ENCODE measurements at places on chromosomes 3 and 15.

GRCh38 chr15:95286352-95286880 is 1044.1 kb upstream of the NR2F2 start:
- DNase-seq, result no peak

DNA sequence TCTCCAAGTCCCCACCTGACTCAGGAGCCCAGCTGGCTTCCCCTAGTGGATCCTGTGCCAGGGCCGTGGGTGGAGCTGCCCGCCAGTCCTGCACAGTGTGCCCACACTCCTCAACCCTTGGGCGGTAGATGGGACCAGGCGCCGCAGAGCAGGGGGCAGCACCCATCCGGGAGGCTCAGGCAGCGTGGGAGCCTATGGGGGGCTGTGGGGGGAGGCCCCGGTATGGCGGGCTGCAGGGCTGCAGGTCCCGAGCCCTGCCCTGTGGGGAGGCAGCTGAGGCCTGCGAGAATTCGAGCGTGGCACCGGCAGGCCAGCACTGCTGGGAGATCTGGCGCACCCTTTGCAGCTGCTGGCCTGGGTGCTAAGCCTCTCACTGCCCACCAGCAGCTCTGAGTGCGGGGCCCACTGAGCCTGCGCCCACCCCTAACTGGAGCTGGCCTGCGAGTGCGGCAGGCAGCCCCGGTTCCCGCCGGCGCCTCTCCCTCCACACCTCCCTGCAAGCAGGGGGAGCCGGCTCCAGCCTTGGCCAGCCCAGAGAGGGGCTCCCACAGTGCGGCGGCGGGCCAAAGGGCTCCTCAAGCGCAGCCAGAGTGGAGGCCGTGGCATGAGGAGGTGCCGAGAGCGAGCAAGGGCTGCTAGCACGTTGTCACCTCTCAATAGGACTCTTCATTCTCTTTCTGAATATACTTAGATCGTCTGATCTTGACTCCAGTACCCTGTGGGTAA is 64.0 kb downstream of the TMEM212 start:
- no peak for DNase-seq

GRCh38 chr3:16432714-16433113 is 80.8 kb downstream of the RFTN1 start:
- no peak for DNase-seq

GRCh38 chr3:33975463-33975862 is 177.0 kb downstream of the PDCD6IP start:
- DNase-seq, result no peak

DNA sequence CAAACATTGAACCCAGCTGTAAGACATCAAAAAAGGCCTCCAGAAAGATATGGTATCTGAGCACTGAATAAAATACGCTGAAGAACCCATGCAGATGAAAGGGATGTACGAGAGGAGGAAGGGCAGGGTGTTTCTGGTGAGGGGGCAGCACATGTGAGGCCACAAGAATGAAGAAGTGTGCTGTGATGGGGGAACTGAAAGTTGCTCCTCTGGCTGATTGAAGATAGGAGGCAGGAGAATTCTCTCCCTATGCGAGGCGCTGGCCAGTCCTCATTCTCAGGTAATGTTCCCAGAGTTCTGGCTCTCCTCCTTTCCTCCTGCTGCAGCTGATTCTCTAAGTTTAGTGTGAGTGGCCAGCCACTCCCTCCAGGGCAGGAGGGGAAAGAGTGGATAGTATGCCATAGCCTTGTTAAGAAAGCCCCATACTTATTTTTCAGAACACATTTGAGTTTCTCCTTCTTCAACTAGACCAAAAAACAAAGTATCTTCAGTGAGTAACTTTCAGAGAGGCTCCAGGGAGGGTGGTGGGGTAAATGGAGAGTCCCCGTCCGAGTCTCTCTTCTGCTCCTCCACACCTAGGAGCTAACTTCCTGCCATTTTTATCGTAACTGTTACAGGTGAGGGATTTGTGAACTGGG is 26.9 kb upstream of the MYO1E start:
- no peak for DNase-seq

DNA sequence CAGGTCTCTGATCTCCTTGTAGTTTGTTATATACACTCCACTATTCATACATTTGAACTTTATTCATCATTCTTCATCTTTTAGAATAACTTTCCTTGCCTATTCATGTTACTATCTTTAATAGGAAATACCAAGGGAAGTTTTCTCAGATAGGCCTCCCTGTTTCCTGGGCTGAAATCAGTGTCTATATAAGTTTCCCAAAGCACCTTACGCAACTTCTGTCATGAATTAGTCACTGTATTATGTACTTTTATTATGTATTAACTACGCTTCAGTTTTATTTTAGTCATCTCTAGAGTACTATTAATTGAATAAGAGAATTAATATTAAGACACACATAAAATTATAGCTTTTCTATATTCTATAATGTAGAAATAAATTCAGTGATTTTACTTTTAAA is 1481.5 kb downstream of the OTOL1 start:
- no peak for DNase-seq
